ENCODE measurements at places on chromosomes 3 and 15.

- DNase-seq: no peak
Measured at GRCh38 chr3:32340039-32340438, 51.6 kb upstream of the CMTM7 start.

GRCh38 chr3:192128922-192129321, 598.4 kb downstream of the FGF12 start:
- no peak for DNase-seq

DNA sequence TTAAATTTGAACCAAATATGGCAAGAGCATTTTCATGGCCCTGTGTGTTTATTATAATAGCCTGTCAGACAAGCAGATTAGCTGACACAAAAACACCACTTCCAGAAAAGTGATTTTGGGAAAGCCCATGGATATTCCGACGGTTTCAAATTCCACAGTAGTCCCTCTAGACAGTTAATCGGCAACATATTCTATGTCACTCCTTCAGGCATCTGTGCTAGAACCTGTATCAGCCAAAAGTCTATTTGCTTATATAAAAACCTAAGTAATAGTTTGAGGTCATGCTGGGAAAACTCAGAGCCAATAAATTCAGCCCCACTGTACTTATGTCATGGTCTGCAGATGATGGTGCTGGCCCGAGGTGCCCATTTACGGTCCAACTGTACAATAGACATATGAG, 110.2 kb upstream of the ARHGEF26 start:
- no peak for DNase-seq

GRCh38 chr3:152591515-152591914, 243.4 kb upstream of the P2RY1 start:
- no peak for DNase-seq

DNA sequence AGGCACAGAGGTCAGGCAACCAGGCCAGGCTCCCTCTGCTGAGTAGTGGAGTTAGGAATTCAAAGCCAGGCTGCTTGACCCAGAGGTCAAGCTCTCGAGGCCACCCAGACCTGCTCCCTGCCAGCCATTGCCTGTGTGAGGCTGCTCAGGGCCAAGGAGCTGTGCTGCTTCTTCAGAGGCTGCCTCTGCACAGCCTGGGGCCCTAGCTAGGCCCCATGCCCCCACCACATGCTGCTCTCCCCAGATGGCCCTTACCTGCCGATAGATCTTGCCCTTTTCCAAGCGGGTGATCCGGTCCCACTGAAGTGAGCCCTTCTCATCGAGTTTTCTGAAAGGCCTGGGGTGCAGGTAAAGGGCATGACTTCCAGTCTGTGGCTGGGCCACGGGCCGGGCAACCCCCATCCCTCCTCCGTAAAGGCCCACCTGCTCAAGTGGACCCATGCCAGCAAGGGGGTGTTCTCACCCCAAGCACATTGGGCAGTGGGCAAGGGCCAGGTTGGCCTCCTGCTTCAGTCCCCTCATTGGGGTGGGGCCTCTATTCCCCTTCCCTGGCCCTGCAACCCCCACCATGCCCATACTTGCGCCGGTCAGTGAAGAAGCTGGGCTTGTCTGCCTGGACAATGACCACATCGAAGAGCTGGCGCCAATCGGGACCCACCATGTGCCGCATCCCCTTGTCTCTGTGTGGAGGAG, 6.5 kb downstream of the NT5DC2 start:
- no peak for DNase-seq

DNA sequence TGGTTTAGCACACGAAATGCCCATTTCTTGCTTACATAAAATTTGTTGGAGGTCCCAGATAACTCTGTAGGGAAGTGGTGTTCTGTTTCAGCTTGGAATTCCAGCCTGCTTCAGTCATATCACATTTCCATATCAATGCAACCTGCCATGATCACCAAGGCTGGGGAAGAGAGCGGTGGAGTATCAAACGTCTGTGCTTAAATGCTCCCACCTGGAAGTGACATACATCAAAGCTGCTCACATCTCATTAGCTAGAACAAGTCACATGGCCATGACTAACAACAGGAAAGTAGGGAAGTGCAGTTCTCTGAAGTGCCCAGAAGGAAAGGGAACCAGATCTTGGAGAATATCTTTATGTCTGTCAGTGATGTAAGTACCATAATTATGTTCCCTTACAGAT, 130.2 kb upstream of the CFAP20DC start:
- DNase-seq: no peak

GRCh38 chr3:140164922-140165590, 230.1 kb downstream of the CLSTN2 start:
- DNase-seq: no peak

GRCh38 chr15:43255376-43255775, 11.4 kb downstream of the TGM5 start:
- no peak for DNase-seq

- no peak for DNase-seq
Measured at GRCh38 chr15:72800833-72801481, 17.4 kb upstream of the ADPGK start.

DNA sequence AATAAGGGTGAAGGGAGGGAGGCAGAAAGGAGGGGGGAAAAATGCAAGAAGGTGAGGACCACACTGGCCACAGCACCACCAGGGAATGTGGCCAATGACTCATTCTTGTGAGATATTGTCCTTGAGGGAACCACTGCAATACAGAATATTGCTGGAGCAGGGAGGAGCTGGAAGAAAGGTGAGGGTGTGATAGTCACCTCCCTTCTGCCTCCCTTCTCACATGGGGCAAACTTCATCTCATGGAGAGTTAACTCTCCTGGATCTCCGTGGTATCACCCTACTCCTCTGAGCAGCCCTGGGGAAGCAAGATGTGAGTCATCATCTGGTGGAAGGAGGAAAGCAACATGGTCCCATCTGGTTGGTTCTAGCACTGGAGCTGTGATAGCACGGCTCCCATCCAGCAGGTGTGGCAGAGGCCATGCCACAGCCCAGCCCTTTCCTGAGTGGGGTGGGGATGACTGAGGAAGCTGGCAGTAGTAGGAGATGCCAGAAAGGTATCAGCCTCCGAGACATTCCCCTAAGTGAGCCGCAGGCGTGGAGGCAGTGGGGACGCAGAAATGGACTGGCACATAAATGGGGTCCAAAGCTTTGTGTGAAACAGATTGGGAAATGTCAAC, 115.9 kb upstream of the LPP start:
- DNase-seq: no peak

DNA sequence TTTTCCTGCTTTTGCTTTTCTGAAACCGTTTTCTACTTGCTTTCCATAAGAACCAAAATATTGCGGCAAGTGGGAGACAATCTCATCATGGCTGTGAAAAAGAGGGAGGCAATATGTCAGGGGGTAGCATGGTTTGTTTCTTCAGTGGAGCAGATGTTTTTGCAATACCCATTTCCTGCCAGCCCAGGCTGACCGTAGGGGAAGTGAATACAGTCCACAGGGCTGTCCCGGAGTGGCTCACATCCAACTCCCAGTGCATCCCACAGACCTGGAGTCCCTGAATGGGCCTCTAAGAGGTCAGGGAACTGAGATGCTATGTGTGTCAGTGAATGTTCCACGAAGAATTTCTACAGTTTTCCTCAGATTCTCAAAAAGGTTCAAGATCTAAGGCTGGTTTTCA, 69.6 kb downstream of the EPHB1 start:
- no peak for DNase-seq

DNA sequence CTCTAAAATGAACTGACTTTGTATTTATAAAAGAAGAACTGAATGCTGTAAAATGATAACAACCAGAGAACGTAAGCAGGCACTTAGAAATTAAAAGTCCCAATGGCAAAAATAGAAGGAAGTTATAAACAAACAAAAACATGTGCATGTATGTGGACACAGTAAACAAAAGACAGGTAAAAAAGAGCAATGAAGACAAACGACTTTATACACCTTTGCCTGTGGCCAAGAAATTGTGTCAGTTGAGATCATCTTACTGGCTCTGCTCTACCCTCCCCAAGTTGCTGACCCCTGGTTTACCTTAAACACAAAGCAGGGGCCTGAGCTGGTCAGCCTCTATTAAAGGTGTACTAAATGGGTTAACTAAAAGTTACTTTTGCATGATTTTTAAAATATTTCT, 41.7 kb upstream of the GP5 start:
- DNase-seq: no peak

- no peak for DNase-seq
Measured at GRCh38 chr3:78633626-78634025, 1134.2 kb downstream of the ROBO1 start.

DNA sequence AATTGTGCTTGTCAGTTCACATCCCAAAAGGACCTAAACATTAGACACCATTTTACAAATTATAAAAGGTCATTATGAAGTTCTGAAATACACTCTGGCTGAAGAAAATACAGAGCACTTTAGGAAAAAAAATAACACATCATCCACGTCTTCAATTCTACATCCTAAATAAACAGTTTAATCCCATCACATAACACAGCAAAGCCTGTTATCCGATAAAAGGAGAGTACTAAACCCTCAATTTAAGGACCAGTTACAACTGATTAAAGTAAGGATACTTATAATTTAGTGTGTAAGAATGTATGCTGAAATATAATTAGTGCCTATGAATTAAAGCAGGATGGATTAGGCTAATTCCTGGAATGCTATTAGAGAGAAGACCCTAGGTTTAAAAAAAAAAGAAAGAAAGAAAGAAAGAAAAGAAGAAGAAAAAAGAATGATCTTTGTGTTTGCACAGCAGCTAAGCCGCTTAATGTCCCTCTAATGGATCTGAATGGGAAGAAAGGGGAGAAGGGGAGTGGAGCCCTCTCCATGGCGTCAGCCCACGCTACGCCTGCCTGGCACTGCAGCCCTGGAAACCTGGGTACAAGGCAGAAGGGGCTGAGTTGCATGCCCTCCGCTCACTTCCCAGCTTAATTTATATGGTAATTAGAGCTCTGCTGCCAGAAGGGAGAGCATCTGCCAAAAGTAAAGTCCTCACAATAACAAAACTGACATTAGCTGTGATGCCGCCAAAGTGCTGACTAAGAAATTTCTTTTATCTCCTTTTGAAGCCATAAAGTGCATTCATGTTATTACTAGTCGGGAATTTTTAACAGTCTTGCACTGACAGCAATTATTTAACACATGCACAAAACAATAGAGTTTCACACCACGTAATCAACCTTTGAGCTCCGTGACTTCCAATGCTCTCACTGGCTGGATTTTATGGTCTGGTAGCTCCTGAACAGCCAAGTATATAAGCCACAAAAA, 90.0 kb downstream of the FSIP1 start:
- no peak for DNase-seq

- no peak for DNase-seq
Measured at GRCh38 chr3:57675530-57675929, 17.3 kb downstream of the DENND6A start.

DNA sequence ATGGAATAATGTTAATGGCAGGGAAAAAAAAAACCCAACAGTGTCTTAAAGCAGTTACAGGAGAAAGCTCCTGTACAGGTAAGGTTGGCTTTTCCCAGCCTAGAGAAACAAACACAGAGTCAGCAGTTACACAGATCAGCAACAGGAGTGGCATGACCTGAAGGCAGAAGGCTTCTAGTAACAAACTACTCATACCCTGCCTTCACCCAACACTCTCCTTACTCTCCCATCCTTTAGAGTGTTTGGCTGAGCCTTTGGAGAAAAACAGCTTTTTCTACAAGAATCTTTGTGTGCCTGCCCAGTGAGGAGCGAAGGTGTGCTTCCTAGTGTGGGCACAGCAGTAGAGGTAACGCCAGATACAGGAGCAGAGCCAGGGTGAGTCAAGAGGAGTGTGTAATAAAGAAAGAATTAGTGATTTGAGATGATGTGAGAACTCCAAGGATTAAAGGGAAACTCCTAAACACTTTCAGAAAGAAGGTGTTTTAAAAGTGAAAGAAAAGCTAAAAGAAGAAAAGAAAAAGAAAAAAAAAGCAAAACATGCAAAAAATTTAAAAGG, 152.7 kb downstream of the POLR2M start:
- no peak for DNase-seq

DNA sequence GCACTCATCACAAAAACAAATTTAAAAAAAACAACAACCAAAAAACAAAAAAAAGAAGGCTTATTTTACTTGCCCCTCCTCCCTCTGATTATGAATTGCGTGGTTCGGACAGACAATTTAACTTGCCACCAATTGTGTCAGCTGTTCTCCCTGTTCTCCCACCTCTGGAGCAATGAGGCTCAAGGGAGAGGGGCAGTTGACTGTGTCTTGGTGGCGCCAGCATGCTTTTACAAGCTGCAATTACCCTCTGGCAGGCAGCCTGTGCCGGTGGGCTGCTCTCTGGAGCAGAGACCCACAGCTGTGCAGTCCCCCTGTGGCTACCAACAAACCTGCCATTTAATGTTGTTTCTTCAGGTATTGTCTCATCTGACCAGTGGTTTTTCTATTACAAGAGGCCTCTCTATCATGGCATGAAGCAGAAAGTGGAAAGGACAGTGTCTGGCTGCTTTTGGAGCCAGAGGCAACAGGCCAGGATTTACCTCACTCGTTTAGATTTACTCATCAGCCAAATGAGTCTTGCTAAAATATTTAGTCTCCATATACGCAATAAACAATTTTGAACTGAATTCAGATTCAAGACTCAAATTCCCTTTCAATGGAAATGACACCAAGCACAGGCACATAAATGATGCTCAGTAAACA, 192.0 kb upstream of the TPRG1 start:
- no peak for DNase-seq

- DNase-seq: no peak
Measured at GRCh38 chr15:81569286-81570080, 195.5 kb upstream of the TMC3 start.

- no peak for DNase-seq
Measured at GRCh38 chr15:86055688-86056087, 24.0 kb upstream of the AGBL1 start.

GRCh38 chr3:177345049-177345972, 148.0 kb upstream of the TBL1XR1 start:
- DNase-seq: peak; percentile 96

DNA sequence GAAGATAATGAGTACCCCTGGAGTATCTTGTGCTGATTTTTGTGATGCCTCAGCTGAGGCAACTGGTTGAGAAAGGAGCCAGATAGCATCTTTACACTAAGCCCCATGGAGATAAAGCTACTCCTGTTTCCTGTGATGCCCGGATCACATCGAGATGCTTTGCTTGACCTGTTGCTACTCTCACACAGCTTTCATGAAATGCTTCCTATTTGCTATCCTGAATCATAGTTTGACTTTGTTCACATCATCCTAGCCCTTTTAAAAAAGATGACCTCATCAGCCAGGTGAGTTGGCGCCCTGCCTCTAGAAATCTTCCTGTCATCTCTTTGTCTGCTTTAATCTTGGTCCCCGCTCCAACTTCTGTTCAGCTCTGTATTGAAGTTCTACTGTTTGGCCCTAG, 409.6 kb upstream of the TBL1XR1 start:
- DNase-seq: no peak
